ENCODE measurements at places on chromosomes 4 and X.
A peak's percentile ranks its signal among the peaks of the same experiment; 100 is the strongest.

DNA sequence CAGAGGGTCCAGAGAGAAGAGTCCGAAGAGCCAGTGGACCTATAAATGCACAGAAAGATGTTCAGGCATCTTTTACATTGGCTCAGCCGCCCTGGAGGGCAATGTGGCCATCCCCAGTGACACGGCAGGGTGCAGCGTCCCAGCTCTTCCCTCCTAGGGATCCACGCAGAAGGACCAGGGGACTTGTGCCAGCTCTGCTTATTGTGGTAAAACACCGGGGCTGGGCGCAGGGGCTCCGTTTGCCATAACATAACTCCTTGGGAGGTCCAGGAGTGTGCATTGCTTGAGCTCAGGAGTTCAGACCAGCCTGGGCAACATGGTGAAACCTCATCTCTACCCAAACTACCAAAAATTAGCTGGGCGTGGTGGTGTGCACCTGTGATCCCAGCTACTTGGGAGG lies 70.2 kb downstream of the CPZ start:
- DNase-seq, result no peak

GRCh38 chr4:35520059-35520458 lies 724.3 kb downstream of the ARAP2 start:
- peak; percentile 28 for DNase-seq

DNA sequence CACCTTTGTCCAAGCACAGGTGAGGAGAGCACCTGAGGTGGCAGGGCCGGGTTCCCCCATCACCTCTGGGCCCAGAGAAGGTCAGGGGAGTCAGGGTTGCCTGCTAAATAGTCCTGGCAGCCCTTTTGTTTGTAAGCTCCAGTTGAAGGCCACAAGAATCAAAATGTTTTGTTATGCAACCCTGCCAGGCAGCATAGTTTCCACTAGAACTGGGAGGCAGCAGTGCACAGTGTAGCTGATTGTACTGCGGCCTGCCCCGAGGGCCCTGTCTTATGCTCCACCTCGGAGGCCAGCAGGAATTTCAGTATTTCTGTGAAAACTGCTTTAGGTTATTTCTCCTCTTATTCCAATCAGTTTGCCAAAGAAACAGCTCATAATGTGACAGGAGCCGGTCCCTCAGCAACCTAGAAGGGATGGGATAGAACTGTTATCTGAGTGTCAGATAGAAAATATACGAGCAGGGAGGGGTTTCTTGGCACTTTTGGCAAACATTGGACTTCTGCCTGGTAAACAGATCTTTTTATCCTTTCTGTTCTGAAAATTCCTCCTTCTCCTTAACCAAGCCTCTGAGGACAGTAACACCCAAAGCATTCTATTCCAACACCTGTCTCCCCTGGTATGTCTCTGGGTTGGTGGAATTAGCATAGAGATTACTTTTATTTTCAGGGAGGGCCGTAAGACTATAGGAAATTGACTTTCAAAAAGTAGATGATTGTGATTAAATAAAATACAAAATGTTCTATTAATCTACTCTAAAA lies 93.6 kb downstream of the LNX1 start:
- DNase-seq, result no peak

GRCh38 chrX:3522101-3522650 lies 175.7 kb upstream of the MXRA5 start:
- no peak for DNase-seq

DNA sequence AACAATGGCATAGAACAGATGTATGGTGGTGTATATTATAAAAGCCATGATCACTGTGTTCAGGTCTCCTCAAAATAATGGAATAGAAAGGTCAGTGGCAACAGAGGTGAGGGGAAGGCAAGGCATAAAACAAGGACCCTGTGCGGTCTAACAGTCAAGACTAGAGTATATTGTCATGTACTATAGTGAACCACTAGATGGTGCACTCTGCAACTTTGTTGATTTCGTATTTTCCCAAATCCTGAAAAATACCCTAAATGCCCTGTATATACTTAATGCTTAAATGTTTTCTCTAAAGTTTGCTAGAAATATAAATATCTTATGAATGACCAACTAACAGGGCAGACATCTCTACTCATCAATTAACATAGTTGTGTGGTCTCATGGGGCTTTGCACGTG lies 453.0 kb downstream of the PCDH11X start:
- DNase-seq, result no peak

DNA sequence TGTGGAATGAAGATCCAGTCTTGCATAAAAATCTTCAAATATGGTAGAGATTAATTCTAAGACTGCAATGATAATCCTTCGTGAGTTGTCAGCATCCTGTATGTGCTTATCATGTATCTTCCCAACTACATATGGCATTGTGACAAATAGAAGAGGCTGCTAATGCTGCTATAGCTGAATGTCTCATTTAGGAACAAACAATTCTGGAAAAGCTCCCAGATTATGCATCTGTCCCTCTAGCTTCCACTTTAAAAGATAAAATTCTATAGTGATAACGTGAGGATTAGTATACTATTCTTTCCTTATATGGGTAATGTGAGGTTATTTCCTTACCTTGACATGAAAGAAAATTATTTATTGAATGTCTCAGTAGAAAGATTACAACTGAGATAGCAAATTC lies 930.9 kb downstream of the DMD start:
- no peak for DNase-seq

DNA sequence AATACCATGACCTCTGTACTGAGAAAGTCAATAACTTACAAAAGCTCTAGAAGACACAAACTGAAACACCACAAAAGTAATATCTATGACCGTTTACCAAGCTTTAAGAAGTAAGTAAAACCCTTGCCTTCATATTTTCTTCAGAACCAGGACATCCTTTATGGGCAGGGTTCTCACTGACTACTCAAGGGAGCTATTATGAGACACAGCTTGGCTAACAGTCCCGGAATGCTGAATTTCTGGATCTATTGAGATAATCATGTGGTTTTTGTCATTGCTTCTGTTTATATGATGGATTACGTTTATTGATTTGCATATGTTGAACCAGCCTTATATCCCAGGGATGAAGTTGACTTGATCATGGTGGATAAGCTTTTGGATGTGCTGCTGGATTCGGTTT lies 19.9 kb upstream of the CDS1 start:
- DNase-seq, result no peak

GRCh38 chr4:100517864-100518341 lies at the start of gene EMCN:
EMCN (minus strand) TSS chr4:100518022; CDS start chr4:100517914, 108 bp downstream.
- DNase-seq, result no peak

- no peak for DNase-seq
Observed at GRCh38 chr4:7358100-7358735, 76.5 kb downstream of the PSAPL1 start.

DNA sequence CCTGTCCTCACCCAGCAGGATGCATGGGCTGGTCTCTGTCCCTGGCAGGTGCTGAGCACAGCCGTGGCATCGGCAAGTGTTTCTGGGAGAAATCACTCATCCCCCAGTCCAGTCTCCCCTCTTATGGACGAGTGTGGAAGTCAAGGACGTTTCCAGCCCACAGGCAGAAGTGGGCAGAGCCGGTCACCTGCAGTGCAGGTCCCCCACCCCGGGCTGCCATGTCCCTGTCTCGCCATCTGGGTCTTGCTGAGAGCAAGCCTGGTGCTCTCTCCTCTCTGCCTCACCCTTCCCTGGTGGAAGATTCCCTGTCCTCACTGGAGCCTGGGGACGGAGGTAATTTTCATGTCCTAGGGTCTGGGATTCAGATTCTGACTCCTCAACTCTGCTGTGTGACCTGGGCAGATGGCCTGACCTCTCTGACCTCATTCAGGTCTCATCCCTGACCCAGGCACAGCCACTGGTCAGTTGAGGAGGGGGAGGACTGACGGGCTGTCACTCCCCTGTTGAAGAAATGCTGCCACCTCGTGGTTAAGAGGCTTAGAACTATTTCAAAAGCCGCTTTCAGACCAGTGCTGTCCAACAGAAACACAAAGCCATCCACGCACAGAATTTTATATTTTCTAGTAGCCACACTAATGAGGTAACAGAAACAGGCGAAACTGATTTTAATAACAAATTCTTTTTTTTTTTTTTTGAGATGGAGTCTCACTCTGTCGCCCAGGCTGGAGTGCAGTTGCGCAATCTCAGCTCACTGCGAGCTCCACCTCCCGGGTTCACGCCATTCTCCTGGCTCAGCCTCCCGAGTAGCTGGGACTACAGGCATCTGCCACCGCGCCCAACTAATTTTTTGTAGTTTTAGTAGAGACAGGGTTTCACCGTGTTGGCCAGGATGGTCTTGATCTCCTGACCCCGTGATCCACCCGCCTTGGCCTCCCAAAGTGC lies 1.8 kb downstream of the CPZ start:
- DNase-seq, result peak; percentile 74

Data from H9 (cell line).